ENCODE measurements at places on chromosomes 1 and 21. TPM values are rescaled to one million over a fixed set of nuclear protein-coding genes. Genes with fewer than 3 reads are reported as not detected.

Gene THAP3
- 13.5 TPM for total RNA-seq

Gene UMODL1
- not detected for total RNA-seq

Gene KLHL17
- total RNA-seq: 3.6 TPM

- no peak for DNase-seq
These were observed 37.0 kb downstream of the PGM1 start for GRCh38 chr1:63630238-63630637.

GRCh38 chr1:72066431-72066830, 215.9 kb downstream of the NEGR1 start:
- DNase-seq: no peak

DNA sequence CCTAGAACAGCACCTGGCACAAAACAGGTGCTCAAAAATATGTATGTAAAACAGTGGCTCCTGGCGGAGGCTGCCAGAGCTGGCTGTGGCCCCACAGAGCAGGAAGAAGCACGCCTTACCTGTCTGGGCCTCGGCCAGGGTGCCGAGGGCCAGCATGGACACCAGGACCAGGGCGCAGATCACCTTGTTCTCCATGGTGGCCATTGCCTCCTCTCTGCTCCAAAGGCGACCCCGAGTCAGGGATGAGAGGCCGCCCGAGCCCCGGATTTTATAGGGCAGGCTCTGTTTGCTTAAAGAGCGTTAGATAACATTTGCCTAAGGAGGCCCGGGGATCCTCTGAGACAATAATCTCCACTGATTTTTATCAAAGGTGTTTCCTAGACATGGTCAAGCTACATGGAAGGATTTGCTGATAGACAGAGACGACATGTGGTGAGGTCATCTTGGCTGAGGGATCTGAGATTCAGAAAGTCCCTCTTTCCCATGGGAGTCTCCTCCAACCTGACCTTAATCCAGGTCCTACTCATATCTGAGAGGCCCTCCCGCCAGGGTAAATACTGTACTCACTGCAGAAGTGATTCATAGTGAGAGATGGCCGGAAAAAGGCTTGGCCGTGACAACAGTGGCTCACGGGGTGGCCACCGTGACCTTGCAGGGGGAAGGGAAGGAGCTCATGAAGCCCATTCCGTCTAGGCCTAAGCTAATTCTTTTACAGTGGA, at the start of gene TFF1:
TFF1 (minus strand) TSS at position 244 of the 719 bp plus-strand sequence; CDS start at position 204, 40 bp downstream.
- DNase-seq: peak; percentile 81

GRCh38 chr1:159771127-159771895, 9.5 kb upstream of the DUSP23 start:
- DNase-seq: no peak

DNA sequence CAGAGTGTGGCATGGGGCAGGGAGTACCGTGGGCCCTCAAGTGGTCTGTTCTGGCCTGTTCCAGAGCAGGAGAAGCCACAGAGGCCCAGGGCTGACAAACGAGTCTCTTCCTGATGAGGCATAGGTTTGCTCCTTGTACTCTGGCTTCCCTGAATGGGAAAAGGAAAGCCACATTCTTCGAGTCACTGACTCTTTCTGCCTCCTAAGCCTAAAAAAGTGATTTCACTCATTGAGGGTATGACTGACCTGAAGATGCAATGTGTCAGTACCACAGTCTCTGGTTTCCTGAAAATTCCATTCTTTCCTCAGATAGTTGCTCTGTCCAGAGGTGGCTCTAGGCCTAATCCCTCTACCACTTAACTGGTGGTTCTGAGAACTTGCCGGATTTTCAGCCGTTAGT, 92.3 kb downstream of the KCNN3 start:
- DNase-seq: no peak

GRCh38 chr1:91798740-91799139, 87.2 kb downstream of the TGFBR3 start:
- DNase-seq: no peak

DNA sequence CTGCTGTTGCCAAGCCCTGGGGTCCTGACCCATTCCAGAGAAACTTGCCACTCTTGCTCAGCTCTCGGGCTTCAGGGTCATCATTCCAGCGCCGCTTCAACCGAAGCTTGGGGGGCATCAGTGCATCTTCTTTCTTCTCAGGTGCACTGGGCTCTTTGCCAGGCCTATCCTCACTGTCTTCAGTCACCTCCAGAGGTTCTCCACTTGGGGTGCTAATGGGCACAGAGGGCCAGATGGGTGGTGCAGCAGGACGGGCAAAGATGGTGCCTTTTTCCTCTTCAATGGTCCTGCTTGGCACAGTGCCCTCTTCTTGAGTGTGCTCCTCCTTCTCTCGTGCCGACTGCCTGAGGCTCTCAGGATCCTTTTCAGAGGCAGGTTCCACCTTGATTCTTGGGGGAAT, 13.3 kb downstream of the ETV3 start:
- no peak for DNase-seq

DNA sequence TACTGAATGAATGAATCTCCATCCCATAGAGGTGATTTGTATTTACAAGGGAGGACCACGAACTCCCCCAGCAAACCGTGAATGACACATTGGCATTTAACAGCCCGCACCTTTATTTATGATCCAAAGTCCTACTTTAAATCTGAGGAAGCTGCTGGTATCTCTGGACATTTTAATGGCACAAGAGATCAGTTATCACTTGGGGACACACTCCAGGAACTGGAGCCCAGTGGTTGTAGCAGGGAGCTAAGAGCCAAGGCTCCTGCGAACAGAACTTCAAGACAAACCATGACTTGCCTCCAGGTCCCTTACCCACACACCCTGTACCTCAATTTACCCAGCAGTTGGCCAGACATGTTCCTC, 1.2 kb downstream of the CTNNBIP1 start:
- no peak for DNase-seq

- DNase-seq: no peak
These were observed 196.8 kb downstream of the PTBP2 start for GRCh38 chr1:96918406-96918805.

DNA sequence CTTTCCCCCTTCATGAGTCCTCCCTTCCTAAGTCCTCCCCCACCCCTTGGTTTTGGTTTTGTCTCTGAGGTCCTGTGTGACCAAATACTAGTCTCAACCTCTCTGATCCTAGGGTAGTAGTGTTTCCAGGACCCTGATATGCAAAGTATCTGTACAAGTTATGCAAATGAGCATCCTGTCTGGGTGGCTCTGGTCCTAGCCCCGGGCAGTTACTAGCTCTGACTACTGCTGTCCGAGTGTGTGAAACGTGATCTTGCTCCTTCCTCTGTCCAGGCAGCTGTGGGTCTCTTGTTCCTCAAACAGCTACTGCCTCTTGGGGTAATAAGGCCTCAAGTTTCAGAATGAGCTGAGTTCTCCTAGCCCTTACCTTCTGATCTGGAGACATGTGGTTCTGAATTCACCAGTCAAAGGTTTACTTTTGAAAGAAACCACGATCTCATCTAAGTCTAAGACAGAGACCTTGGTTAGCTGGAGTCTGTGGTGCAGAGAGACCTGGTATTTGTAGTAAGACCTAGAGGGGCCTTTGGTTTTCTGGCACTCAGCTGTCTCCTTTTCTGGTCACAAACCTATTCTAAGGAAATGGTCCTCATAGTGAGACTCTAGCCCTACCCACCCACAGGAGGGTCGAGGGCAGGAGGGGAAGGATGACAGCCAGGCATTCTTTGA, 31.0 kb upstream of the IL19 start:
- no peak for DNase-seq

- DNase-seq: peak; percentile 75
These were observed 14.1 kb upstream of the NUAK2 start for GRCh38 chr1:205335692-205336091.

DNA sequence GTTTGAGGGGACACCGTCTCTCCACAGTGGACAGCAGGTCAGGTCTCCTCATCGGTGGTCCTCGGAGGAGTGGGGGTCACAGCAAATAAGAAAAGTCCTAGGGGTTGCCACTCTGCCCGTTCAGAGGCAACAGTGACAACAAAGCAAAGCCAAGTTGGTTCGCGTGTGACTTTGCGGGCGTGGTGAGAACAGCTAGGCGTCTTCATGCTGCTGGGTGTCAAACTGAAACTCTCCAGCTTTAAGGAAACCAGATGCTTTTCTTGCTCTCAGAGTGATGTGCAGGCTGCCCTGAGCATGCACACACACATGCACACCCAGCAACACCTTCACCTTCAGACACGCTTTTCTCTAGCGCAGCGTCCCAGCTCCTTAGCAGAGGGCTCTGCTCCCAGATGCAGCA, 70.1 kb upstream of the ARHGEF16 start:
- DNase-seq: no peak

GRCh38 chr1:221991221-221991620, 249.3 kb upstream of the DUSP10 start:
- DNase-seq: no peak

DNA sequence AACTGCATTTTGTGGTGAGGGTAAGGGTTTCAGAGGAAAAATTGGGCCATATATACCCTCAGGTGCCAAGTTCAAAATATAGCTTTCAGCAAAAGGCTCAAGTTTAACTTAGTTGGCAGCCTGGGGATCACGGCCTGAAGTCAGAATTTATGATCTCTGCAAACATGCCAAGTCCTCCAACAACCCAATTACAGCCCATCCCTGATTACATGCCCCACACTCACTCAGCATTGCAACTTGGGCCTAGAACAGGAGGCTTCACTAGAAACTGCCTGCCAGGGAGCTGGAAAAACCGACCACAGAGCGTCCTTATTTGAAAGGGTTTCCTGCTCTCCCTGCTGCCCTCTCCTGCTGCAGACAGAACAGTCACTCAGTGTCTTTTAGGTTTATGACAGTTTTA, 12.4 kb downstream of the FYB2 start:
- DNase-seq: no peak

DNA sequence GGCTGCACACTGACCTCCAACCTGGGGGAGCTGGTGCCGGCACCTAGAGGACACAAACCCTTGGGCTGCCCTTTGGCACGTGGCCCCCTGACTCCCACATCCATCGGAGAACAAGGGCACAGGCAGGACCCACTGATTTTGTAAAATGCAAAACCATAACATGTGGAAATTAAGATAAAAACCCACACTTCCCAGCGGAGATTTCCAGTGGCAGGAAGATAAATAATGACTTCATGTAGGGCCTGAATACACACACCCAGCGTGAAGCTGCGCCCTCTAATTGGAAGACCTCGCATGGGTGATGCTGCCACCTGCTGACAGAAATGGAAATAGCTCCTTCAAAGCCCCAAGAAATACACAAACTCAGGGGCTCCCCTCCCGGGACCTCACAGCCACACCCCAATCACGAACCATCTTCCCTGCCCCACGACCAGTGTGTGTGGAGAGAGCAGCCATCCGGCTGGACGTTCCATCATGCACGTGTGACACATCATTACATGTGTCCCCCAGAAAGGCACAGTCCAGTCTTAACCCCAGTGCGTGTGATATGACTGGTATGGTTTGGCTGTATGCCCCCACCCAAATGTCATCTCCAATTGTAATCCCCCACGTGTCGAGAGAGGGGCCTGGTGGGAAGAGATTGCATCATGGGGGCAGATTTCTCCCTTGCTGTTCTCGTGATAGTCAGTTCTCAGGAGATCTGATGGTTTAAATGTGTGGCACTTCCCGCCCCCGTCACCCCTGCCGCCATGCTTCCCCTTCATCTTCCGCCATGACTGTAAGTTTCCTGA, 5.7 kb upstream of the TPRG1L start:
- DNase-seq: peak; percentile 82

- no peak for DNase-seq
These were observed 15.7 kb upstream of the ZBTB18 start for GRCh38 chr1:244035358-244035757.

GRCh38 chr1:176576670-176577069, 113.7 kb downstream of the PAPPA2 start:
- DNase-seq: no peak

GRCh38 chr1:45622524-45623394, 1.1 kb downstream of the CCDC17 start:
- no peak for DNase-seq

- no peak for DNase-seq
These were observed 39.9 kb upstream of the PPP1R15B start for GRCh38 chr1:204451352-204452124.

DNA sequence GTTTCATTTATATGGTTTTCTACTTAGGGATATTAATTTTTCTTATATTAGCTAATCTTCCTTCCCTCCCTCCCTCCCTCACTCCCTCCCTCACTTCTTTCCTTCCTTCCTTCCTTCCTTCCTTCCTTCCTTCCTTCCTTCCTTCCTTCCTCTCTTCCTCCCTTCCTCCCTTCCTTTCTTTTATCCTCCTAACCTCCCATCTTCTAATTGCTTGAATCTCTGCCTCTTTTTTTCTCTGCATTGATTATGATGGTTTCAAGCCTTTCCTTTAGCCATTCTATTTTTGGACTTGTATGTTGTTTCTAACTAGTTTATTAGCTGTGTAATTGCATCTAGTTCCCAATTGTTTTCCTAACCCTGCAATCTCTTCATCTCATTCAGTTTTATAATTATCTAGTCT, 17.0 kb upstream of the PKP1 start:
- no peak for DNase-seq

DNA sequence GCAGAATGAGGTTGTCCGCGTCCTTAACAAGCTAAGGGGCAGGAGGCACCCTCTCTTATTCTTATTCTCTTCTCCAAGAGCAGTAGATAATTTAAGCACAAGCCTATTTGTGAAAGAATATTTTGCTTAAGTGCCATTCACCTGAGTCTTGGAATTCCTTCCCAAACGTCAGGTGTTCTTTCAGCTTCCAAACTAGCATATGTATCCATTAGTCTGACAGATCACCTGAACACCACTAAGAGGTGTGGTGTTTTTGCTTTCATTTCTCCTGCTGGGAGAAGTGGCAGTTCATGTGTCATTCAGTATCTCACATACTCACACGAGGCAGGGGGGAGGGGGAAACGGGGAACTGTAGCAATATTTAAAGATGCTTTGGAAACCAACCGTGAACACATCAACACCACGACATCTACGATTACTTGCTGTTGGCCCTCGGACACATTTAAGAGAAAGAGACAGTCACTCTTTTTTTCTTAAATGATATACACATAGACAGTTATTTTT, 45.5 kb upstream of the RBM15 start:
- no peak for DNase-seq

- peak; percentile 84 for DNase-seq
These were observed at the start of gene TMEM63A for GRCh38 chr1:225881959-225882693. Gene TMEM63A (minus strand): TSS chr1:225882380. CDS start chr1:225877580, 4,800 bp downstream.

All from lung microvascular endothelial cell (primary cell).